ENCODE measurements at places on chromosomes 1 and 21. TPM values are rescaled to one million over a fixed set of nuclear protein-coding genes. Genes with fewer than 3 reads are reported as not detected.

The GJA5 gene
- total RNA-seq, result not detected

The S100A7A gene
- total RNA-seq, result not detected

The ABCA4 gene
- total RNA-seq, result not detected

The LSM10 gene
- 43.8 TPM for total RNA-seq

The CA6 gene
- 3.9 TPM for total RNA-seq

The PLEKHG5 gene
- total RNA-seq, result 1.8 TPM

GRCh38 chr1:109931189-109931731, 20.6 kb downstream of the CSF1 start:
- H3K4me1 ChIP-seq, result peaks cover 7% of the 10 kb centered on the region
- peaks cover 20% of the 10 kb centered on the region for H3K36me3 ChIP-seq
- H3K27me3 ChIP-seq, result no peaks in the 10 kb centered on the region
- no peak overlapping the region for H3K4me3 ChIP-seq
- no peak for DNase-seq

GRCh38 chr1:173473599-173474011, 3.5 kb upstream of the PRDX6 start:
- no peak for DNase-seq
- no peaks in the 10 kb centered on the region for H3K27me3 ChIP-seq
- H3K4me1 ChIP-seq, result peaks cover 38% of the 10 kb centered on the region
- no peak overlapping the region for H3K4me3 ChIP-seq
- H3K27ac ChIP-seq, result peak overlapping the region; percentile 3

- no peaks in the 10 kb centered on the region for H3K36me3 ChIP-seq
- no peak for DNase-seq
- no peak overlapping the region for H3K4me3 ChIP-seq
Measured at GRCh38 chr1:208921259-208921658, 662.3 kb upstream of the CAMK1G start.

GRCh38 chr1:202012544-202013478, 2.4 kb downstream of the ELF3 start:
- H3K4me3 ChIP-seq, result no peak overlapping the region
- H3K36me3 ChIP-seq, result no peaks in the 10 kb centered on the region
- no peak overlapping the region for H3K27ac ChIP-seq
- no peak for DNase-seq
- H3K27me3 ChIP-seq, result no peaks in the 10 kb centered on the region

GRCh38 chr1:47914952-47915676, 82.1 kb downstream of the TRABD2B start:
- no peaks in the 10 kb centered on the region for H3K36me3 ChIP-seq
- H3K27me3 ChIP-seq, result peaks cover 3% of the 10 kb centered on the region
- no peak for DNase-seq
- no peak overlapping the region for H3K27ac ChIP-seq
- no peak overlapping the region for H3K4me3 ChIP-seq
- no peaks in the 10 kb centered on the region for H3K4me1 ChIP-seq

DNA sequence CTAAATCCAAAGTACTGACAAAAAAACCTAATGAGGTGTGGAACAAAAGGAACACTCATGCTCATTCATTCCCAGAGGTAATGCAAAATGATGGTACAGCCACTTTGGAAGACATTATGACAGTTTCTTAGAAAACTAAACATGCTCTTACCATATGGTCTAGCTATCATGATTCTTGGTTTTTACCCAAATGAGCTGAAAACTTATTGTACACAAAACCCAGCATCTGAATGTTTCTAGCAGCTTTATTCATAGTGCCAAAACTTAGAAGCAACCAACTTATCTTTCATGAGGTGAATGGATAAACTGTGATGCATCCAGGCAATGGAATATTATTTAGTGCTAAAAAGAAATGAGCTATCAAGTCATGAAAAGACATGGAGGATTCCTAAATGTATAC, 318.4 kb upstream of the OLFM3 start:
- no peaks in the 10 kb centered on the region for H3K27me3 ChIP-seq

- no peaks in the 10 kb centered on the region for H3K4me1 ChIP-seq
- H3K36me3 ChIP-seq, result no peaks in the 10 kb centered on the region
- no peak for DNase-seq
- H3K27ac ChIP-seq, result no peak overlapping the region
- no peak overlapping the region for H3K4me3 ChIP-seq
- H3K27me3 ChIP-seq, result no peaks in the 10 kb centered on the region
Measured at GRCh38 chr1:214761030-214761429, 158.0 kb downstream of the CENPF start.

DNA sequence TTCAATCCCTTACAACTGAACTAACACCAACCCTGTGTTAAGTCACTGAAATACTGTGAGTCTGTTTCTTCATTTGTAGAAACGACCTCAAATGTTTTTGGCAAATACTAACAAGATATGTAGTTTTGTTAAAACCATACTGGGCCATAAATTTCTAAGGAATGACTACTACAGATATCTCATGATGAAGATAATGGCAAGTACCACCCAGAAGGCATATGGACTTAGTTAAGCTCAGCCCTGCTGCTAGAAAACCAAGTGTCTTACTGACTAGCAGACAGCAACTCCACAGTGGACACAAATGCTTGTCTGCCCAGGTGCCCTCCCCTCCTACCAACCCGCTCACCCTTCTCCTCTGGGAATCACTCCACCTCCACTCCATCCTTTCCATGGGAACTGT, 44.5 kb upstream of the BMP8B start:
- H3K27me3 ChIP-seq, result peaks cover 5% of the 10 kb centered on the region
- H3K4me1 ChIP-seq, result no peaks in the 10 kb centered on the region
- H3K27ac ChIP-seq, result no peak overlapping the region
- DNase-seq, result no peak
- peaks cover 3% of the 10 kb centered on the region for H3K36me3 ChIP-seq

DNA sequence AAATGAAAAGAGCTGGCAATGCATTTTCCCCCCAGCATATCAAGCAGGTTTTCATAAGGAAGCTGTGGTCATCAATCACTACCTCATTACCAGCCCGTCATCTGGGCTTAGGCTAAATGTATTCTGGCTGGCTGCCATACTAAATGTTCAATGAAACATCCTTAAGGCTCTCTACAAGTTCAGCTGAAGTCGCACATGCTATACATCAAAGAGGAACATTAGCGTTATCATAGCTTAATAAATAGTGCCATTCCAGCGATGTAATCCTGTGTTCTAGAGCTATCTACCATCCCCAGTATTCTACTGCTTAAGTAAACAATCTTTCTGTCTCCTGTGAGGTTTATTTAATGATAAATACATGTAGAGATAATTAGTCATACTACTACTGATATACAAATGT, 288.8 kb downstream of the DPYD start:
- no peak for DNase-seq
- peaks cover 3% of the 10 kb centered on the region for H3K4me1 ChIP-seq
- H3K4me3 ChIP-seq, result no peak overlapping the region
- H3K36me3 ChIP-seq, result peaks cover 4% of the 10 kb centered on the region
- H3K27me3 ChIP-seq, result no peaks in the 10 kb centered on the region
- no peak overlapping the region for H3K27ac ChIP-seq

GRCh38 chr1:226764533-226764932, 25.5 kb upstream of the ITPKB start:
- DNase-seq, result no peak
- H3K4me3 ChIP-seq, result no peak overlapping the region
- H3K27ac ChIP-seq, result peak overlapping the region; percentile 7
- no peaks in the 10 kb centered on the region for H3K36me3 ChIP-seq
- peaks cover 2% of the 10 kb centered on the region for H3K27me3 ChIP-seq
- H3K4me1 ChIP-seq, result peaks cover 21% of the 10 kb centered on the region
